ENCODE measurements at places on chromosomes 12 and 14.

DNA sequence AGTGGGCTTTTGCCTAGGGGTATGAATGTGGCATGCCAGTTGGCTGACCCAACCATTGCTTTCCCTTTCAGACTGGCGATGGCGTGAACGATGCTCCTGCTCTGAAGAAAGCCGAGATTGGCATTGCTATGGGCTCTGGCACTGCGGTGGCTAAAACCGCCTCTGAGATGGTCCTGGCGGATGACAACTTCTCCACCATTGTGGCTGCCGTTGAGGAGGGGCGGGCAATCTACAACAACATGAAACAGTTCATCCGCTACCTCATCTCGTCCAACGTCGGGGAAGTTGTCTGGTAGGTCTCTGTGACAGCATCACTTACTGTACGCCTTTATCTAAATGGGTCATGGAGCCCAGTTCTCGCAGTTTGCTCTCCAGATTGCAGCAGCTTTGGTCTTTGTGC lies 61.1 kb downstream of the ATP2A2 start:
- DNase-seq: no peak

- DNase-seq: no peak
Observed at GRCh38 chr14:24064091-24064795, 7.1 kb upstream of the CPNE6 start.

- DNase-seq: no peak
Observed at GRCh38 chr12:58342736-58343135, 401.4 kb downstream of the ATP23 start.

DNA sequence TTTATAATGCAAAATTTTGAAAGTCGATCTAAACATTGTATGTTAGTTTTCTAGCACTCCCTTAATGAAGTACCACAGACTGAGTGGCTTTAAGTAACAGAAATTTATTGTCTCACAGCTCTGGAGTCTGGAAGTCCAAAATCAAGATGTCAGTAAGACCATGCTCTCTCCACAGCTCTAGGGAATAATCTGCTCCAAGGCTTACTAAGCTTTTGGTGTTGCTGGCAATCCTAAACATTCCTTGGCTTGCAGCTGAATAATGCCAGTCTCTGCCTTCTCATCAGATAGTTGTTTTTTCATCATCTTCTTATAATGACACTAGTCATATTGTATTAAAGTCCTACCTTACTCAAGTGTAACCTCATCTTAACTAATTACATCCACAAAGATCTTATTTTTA lies 102.2 kb downstream of the RASSF9 start:
- no peak for DNase-seq

DNA sequence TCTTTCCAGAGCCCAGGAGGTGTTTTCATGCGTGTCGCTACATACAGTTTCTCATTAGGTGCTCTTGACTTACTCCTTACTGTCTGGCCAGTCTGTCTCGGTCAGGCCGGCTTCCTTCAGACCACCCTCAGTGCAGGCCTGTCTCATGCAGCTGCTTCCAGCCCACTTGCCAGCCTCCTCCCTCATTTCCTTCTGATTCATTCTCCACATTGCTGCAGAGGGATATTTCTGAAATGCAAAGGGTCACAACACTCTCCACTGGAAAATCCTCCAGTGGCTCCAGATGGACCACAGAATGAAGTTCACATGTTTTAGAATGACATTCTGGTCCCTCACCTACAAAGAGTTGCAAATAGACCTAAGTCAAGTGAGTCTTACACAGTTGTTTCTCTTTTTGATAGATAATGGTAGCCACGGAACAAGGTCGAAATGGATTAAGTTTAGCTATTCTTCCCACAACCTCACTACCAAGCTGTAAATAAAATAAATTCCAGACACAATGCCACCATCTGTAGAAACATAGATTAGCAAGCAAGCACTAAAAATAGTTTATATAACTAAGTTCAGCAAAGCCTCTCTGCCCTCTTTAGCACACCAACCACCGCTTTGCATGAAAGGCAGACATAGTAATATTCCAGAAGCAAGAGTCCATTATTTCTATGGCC lies 146.9 kb downstream of the ESR2 start:
- no peak for DNase-seq

GRCh38 chr12:114664651-114665320 lies 19.2 kb downstream of the TBX3 start:
- no peak for DNase-seq

Measured in NCI-H2029 treated with DMSO at 0.1 percent for 48 hours (cell line).